Nucleus accumbens (tissue), 56 donors: ENCODE measurements at places on chromosomes 1 and 21.

DNA sequence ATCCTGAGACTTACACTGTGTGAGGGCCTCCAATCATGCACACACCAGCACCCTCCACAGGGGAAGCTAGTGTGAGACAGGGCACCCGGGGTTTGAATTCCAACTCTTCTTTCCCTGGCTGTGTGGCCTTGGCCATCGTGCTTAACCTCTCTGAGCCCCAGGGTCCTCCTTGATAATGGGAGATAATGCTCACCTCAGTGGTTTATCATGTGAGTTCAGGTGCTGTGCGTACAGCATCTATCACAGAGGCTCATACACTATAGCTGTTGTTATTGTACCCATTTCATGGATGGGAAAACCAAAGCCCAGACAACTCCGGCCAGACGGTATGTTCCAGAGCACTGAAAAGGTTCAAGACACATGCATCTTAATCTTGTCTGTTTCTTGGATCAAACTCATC is 16.0 kb upstream of the UBXN10 start:
- no peak for DNase-seq

DNA sequence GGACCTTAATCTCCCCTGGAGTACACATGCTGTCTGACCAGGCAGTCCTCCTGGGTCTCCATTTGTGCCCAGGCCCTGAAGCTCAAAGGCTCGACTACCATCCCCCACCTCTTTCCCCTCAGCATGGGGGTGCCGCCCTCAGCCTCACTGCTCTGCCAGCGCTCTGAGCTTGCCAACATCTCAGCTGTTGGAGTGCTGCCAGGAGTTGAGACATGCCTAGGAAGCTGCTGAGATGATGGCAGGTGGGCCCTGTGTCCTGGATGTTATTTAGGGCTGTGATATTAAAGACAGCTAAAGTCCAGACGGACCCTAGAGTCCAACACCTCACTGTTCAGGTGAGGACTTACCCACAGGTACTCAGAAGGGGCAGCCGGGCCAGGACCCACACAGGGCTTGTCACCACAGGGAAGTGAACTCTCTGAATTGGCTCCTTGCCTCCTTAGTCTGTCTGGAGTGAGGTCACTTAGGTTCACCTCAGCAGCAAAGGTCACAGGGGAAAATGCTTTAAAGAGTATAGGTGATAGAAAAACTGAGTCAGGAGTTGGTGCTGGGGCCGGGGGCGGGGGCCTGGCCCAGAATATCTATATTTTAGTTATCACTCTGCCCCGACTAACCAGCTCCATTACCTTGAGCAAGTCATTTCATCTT is 19.7 kb upstream of the KCNC4 start:
- DNase-seq = peak; percentile 23

DNA sequence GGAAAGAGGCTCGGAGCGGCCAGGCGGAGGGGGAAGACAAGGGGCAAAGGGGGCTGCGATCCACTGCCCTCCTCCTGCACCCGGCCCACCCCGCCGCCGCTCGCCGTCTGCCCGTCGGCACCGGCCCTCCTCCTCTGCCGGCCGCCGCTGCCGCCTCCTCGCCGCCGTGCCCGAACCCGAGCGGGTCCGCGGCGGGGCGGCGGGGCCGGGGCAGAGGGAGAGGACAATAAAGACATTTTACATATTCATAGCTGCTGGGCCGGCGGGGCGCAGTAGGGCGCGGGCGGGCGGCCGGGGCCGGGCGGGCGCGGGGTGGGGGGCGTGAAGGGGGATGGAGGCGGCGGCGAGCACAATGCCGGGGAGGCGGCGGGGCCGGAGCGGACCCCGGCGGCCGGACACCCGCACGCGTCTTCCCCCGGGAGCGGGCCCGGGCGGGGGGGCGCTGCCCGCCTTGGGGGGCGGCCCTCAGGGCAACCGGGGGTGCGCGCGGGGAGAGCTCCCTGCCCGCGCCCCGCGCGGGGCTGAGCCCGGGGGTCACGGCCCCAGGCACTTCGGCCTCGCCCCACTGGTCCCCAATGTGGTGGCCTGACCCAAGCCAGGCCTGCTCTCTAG is 546 bp downstream of the POU2F1 start:
- DNase-seq = peak; percentile 29

- DNase-seq = no peak
These were observed 247.7 kb downstream of the PRDM2 start for GRCh38 chr1:13947658-13948057.

DNA sequence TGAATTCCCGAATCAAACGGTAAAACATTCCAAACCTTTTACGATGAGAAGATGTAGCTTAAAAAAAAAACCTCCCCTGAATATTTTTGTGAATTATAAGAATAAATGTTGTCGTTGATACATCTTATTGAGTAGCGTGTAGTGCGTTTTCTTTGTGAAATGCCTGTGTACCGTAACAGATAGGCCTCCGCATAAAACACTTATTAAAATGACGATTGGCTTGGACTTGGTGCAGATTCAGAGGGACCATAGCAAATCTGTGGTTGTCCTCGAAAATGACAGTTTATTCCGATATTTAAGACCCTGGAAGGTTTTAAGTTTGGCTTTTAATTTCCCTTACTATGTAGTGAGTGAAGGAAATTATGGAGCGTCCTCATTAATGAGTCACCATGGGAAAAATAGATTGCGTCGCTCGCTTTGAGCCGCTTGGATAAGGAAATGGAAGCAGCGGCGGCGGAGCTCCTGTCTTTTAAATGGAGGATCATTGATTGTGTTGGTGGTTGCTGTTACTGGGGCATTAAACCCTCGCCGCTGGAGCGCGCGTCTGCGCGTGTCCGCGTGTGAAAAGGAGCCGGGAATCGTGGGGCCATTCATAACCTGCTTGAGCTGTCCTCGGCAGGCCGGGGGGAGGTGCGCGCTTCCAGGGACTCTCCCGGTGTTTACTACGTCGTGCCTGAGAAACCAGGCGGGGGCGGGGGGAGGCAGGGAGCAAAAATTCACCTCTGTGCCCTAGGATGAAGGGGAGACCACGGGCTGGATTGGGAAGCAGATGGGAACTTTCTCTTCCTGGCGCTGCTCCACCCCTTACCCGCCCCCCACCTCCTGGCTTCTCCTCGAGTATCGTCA is 1.6 kb downstream of the SPEN start:
- DNase-seq = peak; percentile 87

DNA sequence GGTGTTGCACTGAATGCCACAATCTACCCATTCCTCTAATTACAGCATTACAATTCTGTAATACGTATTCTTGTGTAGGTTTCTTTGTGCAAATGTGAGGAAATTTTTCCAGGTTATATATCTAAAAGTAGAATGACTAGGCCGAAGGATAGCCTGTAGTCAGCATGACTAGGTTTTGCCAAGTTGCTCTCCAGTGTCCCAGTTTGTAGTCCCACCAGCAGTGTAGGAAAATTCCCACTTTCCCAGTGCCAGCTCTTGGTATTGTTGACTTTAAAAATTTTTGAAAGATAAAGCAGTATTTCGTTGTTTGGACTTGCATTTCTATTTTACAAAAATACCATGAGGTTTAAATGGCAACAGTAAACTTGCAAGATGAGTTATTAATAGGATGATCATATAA is 3.0 kb downstream of the PARK7 start:
- DNase-seq = no peak

GRCh38 chr21:46543306-46543705 is 61.6 kb downstream of the S100B start:
- DNase-seq = no peak

DNA sequence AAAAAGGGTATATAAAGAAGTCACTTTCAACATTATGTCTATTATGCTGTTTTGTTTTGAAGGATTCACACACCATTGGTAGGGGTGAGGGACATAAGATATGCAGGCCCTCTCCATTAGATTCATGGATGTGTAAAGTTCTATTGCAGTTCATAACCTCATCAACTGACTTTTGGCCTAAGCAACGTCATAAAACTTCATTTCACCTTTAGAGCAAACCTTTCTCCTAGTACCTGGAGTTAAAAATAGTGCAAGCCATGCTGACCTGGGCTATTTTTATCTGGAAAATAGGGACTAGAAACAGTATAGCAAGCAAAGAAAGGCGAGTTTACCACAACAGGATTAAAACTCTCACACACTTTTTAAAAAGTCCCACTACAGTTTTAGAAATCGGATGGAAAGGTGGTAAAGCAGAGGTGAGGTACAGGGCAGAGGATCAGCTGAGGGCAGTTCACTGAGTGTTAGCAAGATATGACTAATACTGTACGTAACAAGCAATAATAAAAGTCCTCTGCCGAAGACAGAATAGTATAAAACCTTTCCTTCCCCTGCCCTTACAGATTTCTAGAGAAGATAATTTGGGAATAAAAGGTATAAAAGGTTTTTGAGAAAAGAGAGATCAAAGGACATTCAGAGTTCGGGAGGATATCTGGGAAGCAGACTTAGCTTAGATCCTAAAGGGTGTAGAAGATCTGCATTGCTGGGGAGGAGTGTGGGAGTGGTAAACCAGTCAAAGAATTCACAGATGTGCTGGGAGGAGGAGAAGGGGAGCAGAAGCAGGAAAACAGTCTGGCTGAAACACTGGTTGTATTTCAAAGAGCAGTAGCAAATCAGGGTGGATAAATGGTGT is 14.3 kb downstream of the EGLN1 start:
- DNase-seq = no peak

DNA sequence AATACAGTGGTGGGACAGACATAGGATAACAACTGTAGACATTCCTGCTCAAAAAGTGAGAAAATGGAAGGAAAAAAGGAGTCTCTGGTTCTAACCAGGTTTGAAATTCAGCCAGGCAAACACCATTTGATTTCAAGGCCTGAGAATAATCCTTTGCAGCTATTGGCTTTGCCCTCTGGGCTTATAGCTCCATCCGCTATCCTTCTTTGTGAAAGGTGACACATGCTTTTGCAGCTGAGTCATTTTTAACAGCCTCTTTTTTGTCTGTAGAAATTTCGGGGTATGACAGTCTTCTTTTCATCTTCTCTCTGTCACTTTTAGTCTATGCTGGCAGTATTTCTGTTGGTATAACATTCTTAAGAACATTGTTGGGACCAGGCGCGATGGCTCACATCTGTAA is 16.2 kb downstream of the SDHC start:
- no peak for DNase-seq

DNA sequence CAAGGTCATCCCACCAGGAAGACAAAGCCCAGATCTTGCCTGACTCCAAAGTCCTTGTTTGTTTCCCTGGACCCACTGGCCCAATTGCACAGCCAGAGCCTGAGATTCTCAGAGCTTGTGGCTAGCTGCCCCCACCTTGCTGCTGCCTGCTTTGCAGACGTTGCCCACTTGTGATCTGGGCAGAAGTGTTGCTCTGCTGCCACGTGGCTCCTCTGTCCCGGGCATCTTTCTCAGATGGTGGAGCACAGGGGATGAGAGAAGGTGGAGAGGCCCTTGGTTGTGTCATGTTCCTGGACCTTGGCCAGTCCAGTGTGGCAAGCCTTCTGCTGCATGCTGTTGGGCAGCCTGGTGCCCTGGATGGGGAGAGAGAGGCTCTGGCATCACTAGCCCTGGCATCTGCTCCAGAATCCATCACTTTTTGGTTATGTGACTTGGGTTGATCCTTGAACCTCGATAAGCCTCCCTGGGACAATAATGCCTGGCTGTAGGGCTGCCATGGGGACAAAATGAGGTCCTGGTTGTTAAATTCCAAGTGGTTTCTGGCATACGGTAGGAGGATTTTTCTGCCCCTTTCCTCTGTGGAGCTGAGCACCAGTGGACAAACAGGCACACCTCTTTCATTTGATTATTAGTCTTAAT is 1.5 kb upstream of the NR0B2 start:
- no peak for DNase-seq

- no peak for DNase-seq
These were observed 197.5 kb upstream of the JUN start for GRCh38 chr1:58981392-58981791.

- no peak for DNase-seq
These were observed 101.2 kb downstream of the INTS7 start for GRCh38 chr1:211933946-211934714.
